ENCODE measurements at places on chromosomes 12 and 14. TPM values are rescaled to one million over a fixed set of nuclear protein-coding genes. Genes with fewer than 3 reads are reported as not detected.

DNA sequence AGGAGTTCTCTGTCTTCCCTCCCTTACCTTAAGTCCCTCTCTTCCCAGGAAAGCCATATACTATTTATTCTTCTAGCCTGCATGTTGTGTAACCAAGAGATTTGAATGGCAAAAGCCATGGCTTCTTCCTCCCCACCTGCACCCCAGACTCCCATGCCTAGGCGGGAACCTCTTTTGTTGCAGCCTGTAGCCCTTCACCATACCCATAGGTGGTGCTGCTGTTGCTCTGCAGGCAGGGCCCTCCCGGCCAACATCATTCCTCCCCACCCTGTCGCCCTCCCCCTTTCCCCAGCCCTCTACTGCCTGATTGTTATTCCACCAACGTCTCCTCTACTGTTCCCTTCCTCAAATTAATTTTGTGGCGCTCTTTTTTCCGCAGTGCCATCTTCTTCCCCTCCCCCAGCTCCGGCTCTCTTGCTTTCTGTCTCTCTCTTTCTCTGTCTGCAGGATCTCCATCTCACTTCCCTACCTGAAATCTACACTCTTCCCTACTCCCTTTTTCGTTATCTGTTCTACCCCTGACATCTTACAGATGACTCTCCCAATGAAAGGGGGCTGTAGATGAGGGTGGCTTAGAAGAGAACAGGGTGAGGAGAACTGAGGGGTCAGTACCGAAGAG is 13.8 kb downstream of the NGDN start:
- no peak for DNase-seq

DNA sequence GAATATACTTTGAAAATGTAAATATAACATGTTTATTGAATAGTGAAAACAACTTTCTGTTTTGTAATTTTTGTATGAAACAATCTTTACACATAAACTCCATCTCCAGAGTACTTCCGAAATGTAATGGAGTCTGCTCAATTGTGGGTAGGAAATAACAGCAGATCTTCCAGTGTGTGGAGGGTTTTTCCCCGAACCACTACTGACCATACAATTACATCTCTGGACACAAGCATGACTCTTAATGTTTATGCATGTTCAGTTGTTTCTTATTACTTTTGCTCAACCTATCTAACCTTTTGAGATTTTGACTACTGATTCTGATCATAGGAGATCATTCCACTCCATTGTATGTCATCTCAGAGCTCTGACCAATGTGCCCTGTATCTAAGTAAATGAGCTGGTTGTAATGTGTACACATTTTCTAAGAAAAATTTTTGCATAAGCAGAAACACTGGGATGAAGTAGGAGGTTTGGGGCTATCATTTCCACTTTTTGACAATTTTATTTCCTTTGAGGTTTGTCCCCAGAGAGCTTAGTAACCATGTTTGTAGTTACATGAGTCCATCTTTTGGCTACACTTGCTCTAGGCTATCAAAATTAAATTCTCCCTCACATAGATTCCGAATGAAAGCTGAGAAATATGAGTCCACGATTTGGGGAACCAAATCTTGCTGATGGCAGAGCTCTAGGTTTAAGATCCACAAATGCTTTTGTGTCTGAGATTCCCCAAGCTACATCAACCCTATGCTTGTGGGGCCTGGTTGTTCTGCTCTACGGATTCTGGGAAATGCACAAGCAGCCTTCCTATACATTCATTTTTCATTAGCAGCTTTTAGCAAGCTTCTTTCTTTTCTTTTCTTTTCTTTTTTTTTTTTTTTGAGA is 21.4 kb upstream of the CLEC4D start:
- no peak for DNase-seq

DNA sequence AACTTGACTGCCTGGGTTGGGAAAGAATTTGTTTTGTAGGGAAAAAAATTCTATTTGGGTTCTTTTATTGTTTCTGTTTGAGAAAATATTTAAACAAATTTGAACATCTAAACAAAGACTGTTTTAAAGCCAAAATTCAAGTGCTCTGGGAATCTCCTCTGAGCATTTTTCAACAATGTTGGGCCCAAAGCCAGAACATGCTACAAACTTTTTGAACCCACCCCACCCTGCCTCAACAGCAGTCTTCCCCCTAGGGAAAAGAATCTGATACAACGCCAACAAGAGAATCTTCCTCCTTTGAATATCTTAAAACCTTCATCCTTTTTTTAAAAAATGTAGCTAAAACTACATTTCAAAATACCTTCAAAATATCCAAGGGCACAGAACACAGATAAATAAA is 20.4 kb upstream of the NID2 start:
- DNase-seq, result no peak

DNA sequence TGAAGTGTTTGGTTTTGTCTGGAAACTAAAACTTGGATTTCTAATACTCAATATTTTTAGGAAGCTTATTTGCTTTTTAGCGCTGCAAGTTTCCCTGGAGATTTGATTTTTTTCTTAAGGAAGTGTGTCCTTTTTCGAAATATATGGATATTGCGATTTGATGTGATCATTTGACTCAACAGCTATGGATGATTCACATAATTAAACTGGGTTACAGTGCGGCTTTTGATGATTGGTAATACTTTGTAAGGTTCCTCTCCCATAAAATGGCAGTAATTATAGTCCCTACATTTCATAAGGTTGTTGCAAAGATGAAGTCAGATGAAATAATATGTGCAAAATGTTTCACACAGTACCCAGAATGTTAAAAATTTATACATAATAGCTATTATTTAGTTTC is 13.1 kb downstream of the LDHB start:
- DNase-seq, result no peak

GRCh38 chr14:22764382-22764781 is 2.1 kb upstream of the OXA1L start:
- no peak for DNase-seq

DNA sequence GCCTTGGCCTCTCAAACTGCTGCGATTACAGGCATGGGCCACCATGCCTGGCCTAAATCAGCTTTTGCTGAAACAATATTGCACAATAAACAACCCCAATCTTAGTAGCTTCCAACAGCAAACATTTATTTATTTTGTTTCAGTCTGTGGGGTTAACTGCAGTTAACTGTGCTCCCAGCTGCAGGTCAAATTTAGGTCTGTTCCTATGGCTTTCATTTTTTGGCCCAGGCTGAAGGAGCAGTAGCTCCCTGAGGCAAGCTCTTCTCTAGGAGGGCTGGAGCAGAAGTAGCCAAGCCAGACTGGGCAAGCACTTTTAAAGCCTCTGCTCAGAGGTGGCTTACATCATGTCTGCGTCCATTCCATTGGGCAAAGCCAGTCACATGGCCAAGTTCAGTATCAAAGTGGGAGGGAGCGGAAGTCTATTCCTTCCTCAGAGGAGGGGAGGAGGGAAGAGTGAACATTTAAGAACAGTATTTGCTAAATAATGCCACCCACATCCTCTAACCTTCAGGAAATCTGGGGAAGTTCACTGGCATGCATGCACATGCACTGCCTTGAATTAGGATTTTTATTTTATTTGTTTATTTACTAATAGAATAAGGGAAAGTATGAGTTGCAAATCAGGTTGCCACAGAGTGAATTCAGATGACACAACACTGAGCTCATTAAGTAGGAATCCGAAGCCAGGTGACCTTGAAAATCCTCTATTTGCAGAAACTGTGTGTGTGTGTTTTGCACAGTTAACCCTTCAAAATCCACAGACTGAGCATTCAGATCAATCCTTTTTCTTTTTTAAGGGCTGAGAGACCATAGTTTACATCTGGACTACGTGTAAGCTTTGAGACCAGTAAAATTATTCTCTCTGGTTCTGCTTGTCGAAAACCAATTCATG is 122.0 kb upstream of the SEL1L start:
- DNase-seq, result peak; percentile 7

The ZNF385A gene
- 8.4 TPM for total RNA-seq

The REC8 gene
- 8.4 TPM for total RNA-seq

The FOXN4 gene
- 0.95 TPM for total RNA-seq

The FBRSL1 gene
- total RNA-seq, result 90.3 TPM

Measured in Caco-2 (cell line).